ENCODE measurements at places on chromosomes 2 and 18.

- no peak for DNase-seq
Measured at GRCh38 chr18:50653402-50654093, 93.7 kb downstream of the MAPK4 start.

- no peak for DNase-seq
Measured at GRCh38 chr2:42923580-42924417, 131.4 kb upstream of the HAAO start.

GRCh38 chr18:28478531-28478930, 301.6 kb upstream of the CDH2 start:
- DNase-seq, result no peak

GRCh38 chr2:44010266-44010665, 14.5 kb upstream of the LRPPRC start:
- no peak for DNase-seq

DNA sequence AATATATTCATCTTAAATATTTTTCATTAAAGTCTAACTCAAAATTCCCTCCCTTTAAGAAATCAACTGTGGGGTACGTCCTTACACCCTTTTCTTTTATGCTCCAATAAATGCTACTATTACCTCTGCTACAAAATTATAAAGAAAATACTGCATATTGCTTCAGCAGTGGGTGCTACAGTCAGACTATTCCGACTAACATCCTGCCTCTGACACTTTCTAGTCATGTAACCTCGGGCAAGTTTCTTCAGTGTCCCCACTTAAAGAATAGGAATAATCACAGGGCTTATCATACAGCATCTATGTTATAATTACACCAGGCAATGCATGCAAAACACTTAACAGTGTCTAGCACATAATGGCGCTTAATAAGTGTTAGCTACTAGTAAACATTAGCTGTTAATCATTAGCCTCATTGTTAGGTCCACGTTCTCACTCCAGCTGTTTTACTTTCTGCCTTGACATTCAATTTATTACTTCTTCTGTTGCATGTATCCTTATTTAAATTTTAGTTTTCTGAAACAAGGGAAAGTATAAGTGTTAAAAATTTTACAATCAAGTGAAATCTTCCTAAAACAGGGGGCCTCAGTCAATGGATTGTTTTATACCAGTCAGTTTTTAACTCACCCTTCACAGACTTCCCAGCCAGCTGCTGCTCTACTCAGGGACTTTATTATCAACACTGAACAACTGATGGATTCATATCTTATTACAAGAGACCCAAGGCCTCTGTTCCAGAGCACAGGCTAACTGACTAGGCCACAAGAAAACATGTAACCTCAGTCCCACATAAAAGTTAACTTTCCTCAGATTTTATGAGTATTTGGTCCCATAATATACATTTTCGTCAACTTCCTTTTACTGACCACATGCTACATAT, 54.0 kb downstream of the CLASP1 start:
- DNase-seq, result no peak

DNA sequence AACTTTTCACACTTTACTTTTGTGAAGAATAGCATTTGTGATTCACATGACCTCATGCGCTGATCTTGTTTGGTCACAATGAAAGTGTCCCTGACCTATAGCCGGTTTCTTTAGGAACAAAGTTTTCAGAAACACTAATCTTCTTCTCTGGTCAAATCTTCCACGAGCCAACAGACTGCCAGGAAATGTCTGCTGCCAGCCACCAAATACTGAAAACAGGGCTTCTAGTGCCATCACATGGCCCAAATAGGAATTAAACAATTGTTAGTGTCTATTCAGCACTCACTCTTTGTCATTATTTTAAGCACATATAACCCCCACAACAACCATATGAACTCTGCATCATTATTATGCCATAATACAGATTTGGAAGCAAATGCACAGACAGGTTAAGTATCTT, 286.5 kb upstream of the SYT4 start:
- DNase-seq, result no peak

GRCh38 chr18:13136904-13137669, 81.5 kb upstream of the LDLRAD4 start:
- peak; percentile 31 for DNase-seq

DNA sequence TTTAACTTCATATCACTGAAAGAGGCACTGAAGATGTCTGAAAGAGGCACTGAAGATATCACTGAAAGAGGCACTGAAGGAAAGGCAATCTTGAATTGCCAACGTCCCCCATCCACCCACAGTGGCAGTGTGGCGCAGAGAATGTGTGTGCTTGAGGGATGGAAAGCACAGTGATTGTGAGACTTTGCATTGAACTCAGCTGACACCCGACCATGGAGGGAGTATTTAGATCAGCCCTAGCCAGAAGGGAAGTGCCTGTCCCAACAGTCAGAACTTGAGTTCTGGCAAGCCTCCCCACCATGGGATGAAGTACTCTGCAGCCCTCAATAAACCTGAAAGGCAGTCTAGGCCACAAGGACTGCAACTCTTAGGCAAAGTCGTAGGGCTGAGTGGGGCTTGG, 33.8 kb downstream of the MAP4K3 start:
- DNase-seq, result no peak

DNA sequence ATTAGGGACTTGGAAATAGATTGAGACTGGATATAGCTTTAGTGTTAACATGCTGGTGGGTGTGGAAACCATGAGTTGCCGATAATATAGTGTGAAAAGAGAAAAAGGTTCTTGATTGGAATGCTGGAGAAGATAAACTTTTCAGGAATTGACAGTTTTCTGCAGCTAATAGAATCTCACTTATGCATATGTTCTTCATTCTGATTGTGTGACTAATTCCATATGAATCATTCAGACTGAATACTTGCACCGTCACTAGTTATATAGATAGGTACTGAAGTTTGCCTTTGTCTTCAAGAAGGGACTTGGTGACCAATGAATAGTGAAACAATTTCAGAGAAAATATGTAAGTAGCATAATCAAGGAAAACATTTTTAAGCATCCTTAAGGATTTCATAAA, 225.7 kb upstream of the FOSL2 start:
- DNase-seq, result no peak

DNA sequence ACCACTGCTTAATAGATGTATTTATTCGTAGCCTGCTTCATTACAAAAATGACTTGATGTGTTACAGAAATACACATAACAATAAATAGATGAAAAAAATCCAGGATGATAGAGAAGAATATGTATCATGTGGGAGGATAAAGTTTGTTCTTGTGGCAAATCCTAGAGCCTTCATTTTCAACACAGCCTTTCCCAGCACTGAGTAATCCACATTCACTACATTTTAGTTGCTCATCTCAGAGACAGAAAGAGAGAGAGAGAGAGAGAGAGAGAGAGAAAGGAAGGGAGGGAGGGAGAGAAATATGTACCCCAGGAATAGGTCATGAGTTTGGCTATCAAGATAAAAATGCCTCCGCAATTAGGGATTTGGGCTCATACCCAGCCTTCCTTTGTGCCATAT, 144.3 kb downstream of the RBMS1 start:
- no peak for DNase-seq

DNA sequence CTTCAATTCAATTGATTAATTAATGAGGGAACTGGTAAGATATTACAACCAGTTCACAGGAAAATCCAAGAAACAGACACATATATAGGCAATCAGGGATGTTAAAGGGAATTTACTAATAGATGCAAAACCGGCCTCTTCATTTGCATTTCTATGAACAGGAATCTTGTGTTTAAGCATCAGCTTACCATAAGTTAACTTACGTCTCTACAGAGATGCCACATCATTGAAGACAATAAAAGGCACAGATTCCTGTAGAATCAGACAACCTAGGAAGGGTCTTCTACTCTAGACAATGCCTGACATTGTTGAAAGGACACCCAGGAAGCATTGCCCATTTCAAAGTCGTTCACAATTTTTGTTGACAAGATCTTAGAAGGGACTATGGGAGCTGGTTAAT, 121.0 kb upstream of the STPG4 start:
- DNase-seq, result no peak

DNA sequence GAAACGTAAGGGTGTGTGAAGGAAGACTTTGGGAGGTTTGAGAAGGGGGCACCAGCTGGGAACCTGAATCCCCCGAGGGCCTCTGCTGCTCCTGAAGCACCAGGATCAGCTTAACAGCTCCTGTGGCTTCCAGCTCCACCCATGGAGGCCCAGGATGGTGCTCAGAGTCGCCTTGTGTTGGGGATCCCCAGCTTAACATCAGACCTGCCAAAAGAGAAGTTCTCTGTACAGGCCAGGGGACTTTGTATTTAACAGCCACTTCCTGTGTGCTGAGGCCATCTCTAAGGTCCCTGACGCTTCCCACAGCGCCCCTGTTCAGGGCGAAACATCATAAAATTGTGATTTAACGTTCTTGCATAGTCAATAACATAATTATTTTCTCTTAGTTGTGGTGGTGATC, 77.5 kb downstream of the NCK2 start:
- DNase-seq, result no peak

- peak; percentile 25 for DNase-seq
Measured at GRCh38 chr2:29309090-29310029, 194.1 kb downstream of the CLIP4 start.

- DNase-seq, result no peak
Measured at GRCh38 chr2:221286406-221286805, 285.7 kb downstream of the EPHA4 start.

DNA sequence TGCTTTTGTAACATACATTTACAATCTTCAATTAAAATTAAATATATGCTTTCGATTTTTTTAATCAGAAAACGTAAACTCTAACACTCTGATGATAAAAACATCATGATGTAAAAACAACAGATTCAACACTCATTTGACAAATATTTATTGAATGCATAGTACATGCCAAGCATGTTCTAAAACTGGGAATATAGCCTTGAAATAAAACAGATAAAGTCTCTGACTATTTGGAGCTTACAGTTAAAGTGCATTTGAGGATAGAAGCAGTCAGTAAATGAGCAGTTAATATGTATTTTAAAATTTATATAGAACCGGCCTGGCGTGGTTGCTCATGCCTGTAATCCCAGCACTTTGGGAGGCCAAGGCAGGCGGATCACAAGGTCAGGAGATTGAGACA, 47.8 kb downstream of the TMX3 start:
- no peak for DNase-seq

GRCh38 chr2:55196526-55196925, 35.6 kb downstream of the CLHC1 start:
- no peak for DNase-seq

- DNase-seq, result no peak
Measured at GRCh38 chr2:3557639-3558204, 411 bp downstream of the RNASEH1 start.

DNA sequence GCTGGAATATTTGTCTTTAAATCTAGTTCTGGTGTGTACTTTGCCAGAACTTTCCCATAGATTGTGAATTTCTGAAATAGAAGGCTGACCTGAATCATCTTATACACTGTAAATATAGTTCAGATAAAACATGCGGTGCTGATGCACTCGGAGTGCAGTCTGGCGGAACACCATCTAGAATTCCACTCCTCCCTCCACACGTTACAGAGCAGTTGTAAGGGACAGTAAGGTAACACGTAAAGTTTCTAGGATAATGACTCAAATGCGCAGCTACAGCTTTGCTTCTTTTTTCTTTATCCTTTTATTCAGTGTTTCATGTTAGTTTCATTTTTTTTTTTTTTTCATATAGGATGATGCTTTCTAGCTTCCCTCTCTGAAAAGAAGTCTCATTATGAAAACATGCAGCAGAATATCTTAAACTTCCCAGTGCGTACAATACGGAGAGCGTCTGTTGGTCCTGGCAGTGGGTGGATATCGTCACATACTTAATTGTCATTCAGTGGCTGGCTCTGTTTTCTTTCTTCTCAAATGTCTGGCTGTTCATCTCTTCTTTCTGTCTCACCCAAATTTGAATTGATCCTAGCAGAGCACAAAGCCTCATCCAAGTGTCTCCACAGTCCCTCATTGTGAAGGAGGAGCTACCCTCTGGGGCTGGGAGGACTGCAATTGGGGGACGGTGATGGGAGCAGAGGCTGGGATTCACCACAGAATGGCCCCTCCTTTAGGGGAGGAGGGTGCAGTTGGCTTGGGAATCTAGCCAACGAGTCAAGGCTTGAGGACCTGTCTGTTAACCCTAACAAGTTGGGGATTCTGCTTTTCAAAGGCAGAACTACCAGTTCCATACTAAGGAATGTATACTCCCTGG, 138.8 kb downstream of the MYT1L start:
- DNase-seq, result no peak

DNA sequence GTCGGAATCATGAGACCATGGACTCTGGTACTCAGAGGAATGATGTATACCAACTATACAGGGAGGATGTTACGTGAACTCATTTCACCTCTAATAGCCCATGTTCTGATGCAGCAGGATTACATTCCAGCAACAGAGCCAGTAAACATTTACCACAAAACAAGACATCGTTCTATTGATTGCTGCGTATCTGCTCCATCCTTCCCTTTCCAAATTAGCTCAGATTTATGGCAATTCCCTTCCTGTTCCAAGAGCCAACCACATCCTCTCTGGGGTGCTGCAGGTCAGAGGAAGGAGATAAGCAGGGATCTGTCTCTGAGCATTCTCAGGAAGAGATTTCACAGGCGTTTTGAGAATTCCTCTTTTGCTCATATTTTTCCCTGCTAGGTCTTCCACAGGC, 98.3 kb downstream of the KLF7 start:
- DNase-seq, result no peak

DNA sequence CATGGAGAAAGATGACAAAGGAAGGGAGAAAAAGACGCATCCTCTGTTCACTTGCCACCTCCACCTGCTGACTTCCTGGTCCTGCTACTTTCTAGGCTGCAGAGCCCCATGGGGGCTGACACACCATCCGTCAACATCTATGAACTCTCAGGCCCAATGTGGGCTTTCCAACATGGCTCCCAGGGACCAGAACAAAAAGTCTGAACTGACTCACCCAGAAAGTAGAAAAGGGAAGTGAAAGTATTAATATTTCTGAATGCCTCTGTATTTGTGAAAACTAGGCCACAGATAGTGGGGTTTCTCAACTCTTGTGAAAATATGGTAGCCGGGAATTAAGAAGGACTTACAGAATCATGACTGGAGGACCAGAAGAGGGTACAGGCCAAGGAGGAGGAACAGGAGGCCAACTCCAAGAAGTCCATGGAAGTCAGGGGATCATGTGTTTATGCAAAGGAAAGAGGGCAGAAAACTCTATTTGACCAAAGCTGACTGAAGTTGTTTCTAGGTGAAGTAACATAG, 123.1 kb upstream of the CAB39 start:
- DNase-seq, result peak; percentile 27

DNA sequence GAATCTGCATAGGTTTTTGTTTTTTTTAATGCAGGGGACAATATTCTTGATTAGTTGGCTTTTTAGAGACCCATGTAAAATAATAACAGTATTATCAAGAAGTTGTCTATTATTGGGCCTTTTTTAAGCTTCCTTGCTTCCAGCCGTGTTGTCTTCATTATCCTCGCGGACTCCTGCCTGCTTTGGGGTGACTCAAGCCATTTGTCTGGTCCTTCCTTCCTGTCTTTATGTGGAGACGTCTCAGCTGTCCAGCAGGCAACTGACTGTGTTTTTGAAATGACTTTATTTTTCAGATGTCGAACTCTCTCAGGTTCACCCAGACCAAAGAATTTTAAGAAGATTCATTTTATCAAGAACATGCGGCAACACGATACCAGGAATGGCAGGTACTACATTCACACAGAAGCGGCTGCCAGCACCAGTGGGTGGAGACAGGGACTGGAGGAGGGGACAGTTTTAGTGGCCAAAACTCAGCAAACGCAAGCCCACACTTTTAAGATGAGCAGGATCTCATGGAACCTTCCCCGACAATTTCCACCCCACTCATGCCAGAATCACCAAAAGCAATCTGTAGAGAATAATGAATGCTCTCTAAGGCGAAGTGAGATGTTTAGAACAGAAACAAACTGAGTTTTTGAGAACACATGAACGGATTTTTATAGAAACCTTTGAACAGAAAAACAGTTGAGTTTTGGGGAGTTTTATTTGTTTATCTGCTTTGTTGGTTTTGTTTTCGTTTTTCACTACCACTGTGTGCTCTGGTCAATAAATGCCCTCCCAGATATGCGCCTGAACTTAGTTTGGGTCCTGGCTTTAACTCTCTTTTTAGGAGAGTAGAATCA, 59.1 kb downstream of the CABLES1 start:
- DNase-seq, result no peak

Measured in stimulated activated CD4-positive, alpha-beta T cell treated with anti-CD3 and anti-CD28 coated beads, Interleukin-2, amount 100 ng/mL, for 24 hours (primary cell).